NCI-H1105 treated with DMSO at 0.1 percent for 48 hours (cell line): ENCODE measurements at places on chromosomes 2 and 18.
A peak's percentile ranks its signal among the peaks of the same experiment; 100 is the strongest.

DNA sequence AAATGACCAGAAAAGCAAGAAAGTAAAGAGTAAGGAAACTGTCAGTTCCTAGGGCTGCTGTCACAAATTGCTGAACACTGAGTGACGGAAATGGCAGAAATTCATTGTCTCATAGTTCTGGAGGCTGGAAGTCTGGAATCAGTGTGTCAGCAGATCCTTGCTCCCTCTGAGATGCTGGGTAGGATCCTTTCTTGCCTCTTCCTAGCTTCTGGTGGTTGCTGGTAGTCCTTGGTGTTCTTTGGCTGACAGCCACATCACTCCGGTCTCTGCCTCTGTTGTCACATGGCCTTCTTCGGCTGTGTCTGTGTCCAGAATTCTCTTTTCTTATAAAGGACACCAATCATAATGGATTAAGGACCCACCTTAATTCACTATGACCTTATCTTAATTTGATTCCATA lies 21.9 kb downstream of the PLEKHB2 start:
- DNase-seq: no peak

- no peak for DNase-seq
Measured at GRCh38 chr2:106107509-106108131, 86.5 kb downstream of the UXS1 start.

GRCh38 chr18:50218432-50219197 lies 23.7 kb upstream of the MYO5B start:
- no peak for DNase-seq

DNA sequence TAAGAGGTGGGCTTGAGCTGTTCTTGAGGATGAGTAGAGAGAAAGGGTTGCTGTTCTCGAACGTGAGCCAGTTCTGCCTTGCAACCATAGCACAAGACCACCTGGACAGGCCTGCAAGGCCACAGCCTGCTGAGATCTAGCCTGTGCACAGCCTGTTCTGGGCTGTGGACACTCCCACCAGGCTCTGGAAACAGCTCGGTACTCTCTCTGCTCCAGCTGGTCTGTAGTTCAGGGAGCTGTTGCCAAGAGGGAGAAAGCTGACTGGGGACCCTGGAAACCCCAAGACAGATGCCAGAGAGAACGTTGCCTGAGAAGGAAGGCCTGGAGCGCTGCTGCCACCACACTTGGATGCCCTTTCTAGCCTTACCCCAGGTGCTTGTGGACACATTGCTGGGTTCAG lies 69.8 kb downstream of the CTIF start:
- no peak for DNase-seq

DNA sequence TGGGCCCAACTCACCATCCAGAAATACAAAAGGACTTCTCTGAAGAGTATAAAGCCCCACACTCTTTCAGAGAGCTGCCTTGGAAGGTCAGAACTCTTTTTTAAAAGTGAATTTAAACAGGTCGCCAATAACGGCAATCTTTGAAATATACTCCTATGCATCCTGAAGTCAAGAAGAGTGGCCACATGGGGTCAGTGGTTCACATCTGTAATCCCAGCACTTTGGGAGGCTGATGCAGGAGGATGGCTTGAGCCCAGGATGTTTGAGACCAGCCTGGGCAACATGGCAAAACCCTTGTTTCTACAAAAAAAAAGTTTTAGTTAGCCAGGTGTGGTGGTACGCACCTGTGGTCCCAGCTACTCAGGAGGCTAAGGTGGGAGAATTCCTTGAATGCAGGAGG lies 68.1 kb upstream of the FZD7 start:
- no peak for DNase-seq

- DNase-seq: no peak
Measured at GRCh38 chr18:44705075-44705675, 24.5 kb downstream of the SETBP1 start.

- DNase-seq: no peak
Measured at GRCh38 chr2:172446474-172447063, 19.2 kb downstream of the ITGA6 start.

DNA sequence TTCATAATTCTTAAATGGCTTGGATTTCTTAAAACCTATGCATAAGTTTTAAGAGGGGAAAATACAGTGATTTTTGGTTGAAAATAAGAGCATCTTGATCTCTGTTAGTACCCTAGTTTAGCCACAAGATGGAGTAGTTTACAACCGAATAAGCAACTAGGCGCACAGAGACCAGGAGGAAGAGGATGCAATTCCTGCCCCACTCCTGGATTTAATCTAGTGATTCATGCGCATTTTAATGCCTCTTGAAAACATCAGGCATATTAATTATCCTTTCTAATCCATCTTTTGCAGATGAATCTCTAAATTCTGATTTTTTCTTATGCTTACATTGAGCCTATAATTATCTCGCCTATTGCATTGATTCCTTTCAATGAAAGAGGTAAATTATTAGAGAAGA lies 76.7 kb downstream of the MRPS9 start:
- DNase-seq: peak; percentile 65

- peak; percentile 97 for DNase-seq
Measured at GRCh38 chr2:5057891-5058351, 634.3 kb upstream of the SOX11 start.

GRCh38 chr2:28635191-28635611 lies 116.4 kb upstream of the PPP1CB start:
- no peak for DNase-seq

- DNase-seq: no peak
Measured at GRCh38 chr2:43070676-43071502, 155.5 kb downstream of the ZFP36L2 start.

DNA sequence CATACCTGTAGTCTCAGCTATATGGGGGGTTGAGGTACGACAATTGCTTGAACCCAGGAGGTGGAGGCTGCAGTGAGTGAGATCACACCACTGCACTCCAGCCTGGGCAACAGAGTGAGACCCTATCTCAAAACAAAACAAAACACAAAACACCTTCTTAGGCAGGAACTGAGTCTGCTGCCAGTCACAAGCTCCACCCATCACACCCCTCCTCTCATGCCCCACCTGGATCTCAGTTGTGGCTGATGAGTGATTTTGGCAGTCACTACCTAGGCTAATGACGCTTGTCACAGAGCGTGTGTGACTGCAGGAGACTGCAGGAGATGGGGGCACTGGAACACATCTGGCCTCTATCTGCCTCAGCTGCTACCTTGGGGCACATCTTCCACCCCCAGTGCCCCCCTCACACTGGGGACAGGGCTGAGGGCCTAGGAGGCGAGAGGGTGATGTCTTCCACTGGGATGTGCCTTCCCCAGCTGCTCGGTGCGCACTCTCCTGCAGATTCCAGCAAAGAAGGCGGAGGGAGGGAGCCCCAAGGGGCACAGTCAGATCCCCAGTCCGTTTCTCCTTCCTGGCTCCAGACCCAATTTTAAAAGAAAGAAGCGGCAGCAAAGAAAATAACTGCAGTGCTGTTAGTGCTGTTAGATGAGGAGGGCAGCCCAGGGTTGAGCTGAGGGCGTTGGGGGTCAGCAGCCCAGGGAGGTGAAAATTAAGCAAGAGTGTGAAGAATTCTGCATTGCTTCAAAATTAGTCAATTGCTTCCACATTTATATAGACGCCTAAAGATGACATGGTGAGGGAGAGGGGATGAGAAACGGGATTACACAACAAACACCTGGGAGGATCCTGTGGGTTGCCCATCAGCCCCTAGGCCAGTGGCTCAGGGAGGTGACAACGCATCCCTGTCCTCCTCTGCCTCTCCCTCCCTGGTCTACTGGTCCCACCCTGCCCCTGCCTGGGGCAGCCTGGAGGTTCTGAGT lies 143.6 kb upstream of the HAAO start:
- peak; percentile 31 for DNase-seq
